ENCODE measurements at places on chromosomes 4 and X.

- DNase-seq: no peak
These were observed 3.1 kb downstream of the PHEX start for GRCh38 chrX:22035236-22035635.

DNA sequence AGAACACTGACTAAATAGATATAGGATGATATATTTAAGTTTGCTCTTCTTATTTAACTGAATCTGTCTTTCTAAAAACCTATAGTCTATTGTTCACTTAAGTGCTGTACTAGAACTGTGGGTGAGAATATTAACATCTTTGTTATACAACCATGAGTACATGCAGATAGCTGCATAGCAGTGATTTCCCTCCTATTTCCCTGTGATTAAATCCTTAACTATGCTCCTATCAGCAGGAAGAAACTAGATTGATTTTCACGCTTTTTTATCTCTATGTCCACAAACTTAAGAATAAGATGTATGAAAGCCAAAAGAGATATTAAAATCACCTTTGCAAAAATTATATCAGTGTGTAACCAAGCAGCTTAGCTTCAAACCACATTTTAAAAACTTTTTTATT is 11.3 kb upstream of the UGT2A3 start:
- no peak for DNase-seq

GRCh38 chr4:16129336-16129735 is 45.5 kb upstream of the PROM1 start:
- no peak for DNase-seq

GRCh38 chr4:31370866-31371465 is 650.8 kb downstream of the PCDH7 start:
- no peak for DNase-seq

- DNase-seq: no peak
These were observed 111.0 kb upstream of the RAP2C start for GRCh38 chrX:132330156-132330729.

- DNase-seq: no peak
These were observed 174.1 kb downstream of the RBMX2 start for GRCh38 chrX:130575831-130576389.

- DNase-seq: no peak
These were observed 124.3 kb upstream of the STX18 start for GRCh38 chr4:4666187-4666586.

DNA sequence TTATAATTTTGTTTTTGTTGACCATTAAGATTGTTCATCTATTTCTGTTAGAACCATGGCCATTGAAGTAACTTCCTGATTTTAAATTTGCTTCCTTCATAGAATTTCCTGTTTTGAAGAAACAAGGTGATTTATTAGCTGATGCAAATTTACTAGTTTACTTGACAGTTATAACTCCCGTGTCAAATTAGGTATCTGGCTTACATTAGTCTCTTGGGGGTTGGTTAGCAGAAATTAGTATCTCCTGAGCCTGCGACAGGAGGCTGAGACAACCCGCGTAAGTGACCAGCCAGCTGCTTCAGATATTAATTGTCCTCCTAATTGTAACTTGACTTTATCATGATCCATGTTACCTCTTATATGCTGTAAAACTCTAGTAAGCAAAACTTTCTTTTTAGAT is 154.3 kb downstream of the CFAP299 start:
- no peak for DNase-seq

DNA sequence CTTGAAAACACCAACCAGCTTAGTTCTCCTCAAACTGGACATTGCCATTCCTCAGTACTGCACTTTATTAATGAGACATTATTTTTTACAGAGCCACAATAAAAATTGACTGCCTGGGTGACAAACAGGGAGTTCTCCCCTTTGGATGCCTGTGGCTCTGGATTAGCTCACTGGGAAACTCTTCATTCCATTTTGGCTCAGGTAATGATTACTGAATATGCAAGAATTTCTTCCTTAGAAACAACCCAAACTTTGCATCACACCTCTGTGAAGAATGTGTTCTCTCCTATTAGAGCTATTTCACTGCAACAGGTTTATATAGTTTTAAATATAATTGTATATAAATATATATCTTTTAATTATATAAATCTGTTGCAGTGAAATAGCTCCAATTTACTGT is 2065.8 kb downstream of the ARAP2 start:
- DNase-seq: no peak

- DNase-seq: no peak
These were observed 47.9 kb downstream of the FAM13A start for GRCh38 chr4:89009115-89009514.

DNA sequence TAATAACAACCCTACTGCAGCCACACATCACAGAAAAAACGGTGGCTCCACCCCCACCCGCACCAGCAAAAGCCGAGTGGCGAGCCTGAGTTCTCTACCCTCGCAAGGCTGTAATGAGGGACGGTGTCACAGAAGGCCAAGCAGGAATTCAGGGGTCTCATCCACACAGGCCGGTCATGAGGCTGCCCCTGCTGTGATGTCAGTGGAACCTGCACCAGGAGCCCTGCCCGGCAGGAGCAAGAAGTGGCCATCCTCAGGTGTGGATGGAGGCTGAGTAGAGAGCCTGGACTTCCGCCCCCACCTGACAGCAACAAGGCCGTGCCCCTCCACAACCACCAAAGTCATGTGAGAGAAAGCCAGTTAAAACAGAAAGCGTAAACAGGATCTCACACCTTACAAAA is 20.6 kb downstream of the LYAR start:
- DNase-seq: no peak

- DNase-seq: no peak
These were observed 29.6 kb upstream of the ANAPC4 start for GRCh38 chr4:25347473-25347872.

DNA sequence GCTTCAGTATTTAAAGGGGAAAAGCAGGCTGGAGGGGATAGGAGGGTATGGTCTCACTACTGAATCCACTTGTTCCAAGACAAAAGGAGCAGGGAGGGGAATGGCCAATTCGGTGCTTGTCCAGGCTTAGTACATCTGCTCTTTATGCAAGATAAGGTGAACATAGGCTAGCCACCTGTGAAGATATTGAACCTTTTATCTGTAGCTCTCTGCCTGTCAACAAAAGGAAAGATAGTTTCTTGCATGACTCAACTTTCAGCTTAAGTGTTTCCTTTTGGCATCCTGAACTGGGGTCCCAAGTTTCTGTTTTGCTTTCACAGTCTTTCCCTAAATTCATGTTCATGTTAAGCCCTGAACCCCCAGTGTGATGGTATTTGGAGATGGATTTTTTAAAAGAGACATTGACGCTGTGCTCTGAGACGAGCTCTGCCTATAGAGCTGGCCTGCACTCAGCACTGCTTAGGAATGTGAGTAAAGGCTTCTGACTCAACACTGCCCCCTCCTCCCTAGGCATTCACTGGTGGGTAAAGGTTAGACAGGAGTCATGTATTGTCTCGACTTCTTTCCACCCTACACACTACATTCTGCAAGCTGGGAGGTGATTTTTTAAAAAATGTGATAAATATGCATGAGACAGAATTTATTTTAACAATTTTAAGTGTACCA is 28.2 kb downstream of the FAM149A start:
- DNase-seq: no peak

- no peak for DNase-seq
These were observed 54.0 kb upstream of the AMELX start for GRCh38 chrX:11239230-11239629.

GRCh38 chrX:40145001-40145922 is 47.5 kb upstream of the BCOR start:
- no peak for DNase-seq

- no peak for DNase-seq
These were observed 496.9 kb upstream of the DIPK2B start for GRCh38 chrX:45697591-45697990.

DNA sequence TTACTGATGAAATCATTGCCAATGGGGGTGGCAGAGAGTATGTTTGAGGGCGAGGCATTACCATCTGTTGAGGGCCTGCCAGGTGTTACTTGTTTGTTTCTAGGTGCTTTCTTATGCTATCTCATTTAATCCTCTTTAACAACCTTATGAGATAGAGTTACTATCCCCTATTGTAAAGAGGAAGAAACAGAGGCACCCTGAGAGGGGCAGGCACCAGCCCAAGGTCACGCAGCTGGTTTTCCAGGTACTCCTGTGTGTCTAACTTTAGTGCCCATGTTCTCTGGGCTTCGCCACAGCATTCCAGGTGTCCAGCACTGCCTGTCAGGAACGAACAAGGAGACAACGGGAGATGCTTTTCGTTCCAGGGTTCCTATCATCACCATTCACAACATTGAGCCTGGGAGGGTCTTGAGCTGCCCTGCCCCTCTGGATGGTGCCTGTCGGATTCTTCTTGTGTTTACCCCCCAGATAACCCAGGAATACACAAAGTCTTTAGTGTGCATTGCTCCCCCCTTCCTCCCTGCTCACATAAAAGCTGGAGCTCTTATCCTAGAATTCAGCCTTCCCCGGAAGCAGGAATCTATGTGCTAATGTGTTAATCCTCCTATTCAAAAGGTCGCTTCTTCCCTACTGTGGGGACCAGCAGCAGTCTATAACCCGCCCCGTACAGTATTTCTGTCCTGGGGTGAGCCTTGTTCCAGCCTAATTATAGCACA is 24.9 kb upstream of the GPC4 start:
- no peak for DNase-seq

GRCh38 chr4:69054578-69055200 is 41.6 kb upstream of the UGT2B7 start:
- no peak for DNase-seq

Data from stimulated activated CD4-positive, alpha-beta T cell treated with anti-CD3 and anti-CD28 coated beads, TNF-alpha, amount 100 ng/mL, for 24 hours (primary cell).